ENCODE measurements at places on chromosomes 1 and 21. TPM values are rescaled to one million over a fixed set of nuclear protein-coding genes. Genes with fewer than 3 reads are reported as not detected.

DNA sequence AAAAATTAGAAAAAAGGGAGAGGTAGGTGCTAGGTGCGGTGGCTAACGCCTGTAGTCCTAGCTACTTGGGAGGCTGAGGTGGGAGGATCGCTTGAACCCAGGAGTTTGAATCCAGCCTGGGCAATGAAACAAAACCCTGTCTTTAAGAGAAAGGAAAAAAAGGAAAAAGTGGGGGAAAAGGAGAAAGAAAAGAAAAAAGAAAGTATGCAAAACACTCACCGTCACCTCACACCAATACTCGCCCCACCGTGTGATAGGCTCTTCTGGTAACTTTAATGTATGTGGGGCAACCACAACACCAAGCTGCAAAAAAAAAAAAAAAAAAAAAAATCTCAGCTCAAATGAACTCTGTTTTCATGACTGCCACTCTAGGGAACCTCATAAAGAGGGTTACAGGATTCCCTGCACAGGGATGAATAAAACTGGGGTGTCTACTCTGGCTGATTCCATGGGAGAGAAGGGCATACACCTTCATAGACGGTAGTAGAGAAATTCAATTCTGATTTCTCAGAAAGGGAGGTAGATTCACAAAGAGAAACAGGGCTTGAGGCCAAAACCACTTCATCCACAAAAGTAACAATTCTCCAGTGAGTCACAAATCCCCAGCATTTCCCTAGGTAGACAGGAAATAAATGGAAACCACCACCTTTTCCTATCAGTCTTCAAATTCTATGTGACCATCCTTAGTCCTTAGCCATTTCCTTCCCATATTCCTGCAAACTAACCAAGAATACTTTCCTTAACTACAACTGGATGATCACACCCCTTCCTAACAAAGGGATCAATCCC, 2.5 kb downstream of the MRPL9 start:
- DNase-seq: no peak

LCE3E gene
- not detected for total RNA-seq

SERPINC1 gene
- not detected for total RNA-seq

DNA sequence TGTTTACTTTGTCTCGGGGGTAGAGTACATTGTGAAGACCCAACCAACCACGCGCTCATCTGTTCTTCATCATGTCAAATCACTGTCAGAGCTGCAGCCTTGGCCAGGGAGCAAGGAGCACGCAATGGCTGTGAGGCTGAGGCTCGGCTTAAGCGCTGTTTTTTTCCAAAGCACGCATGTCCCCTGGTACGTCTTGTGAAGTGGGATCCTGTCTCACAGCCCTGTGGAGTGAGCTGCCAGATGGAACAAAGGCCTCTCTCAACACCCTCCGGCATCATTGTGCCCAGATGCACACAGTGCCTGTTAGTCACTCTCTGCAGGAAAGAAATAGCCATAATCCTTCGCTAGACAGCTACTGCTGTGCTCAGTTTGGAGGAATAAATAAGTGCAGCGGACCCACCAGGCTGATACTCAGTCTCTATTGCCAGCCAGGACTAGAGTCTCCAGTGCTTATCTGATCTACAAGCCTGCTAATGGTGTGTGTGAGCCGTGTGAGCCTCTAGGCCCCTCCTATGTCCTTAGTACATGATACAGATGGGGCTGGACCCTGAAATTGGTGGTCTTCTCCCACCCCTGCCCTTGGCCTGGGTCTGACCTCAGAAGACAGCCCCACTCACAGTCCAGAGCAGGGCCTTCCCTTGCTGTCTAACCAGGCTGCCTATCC, 91.3 kb upstream of the COA6 start:
- DNase-seq: no peak

DNA sequence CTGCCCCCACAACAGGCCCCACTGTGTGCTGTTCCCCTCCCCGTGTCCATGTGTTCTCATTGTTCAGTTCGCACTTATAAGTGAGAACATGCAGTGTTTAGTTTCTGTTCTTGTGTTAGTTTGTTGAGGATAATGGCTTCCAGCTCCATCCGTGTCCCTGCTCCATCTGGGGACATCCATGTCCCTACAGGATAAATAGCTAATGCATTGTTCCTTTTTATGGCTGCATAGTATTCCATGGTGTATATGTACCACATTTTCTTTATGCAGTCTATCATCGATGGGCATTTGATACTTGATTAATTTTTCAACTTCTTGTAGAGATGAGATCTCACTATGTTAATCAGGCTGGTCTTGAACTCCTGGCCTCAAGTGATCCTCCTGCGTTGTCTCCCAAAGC, 44.4 kb upstream of the RUNX1 start:
- DNase-seq: no peak

CLCA1 gene
- total RNA-seq: not detected

GRCh38 chr1:101945884-101946283, 50.8 kb downstream of the OLFM3 start:
- no peak for DNase-seq

PTBP2 gene
- 55.6 TPM for total RNA-seq

SRGAP2 gene
- total RNA-seq: 149 TPM

- no peak for DNase-seq
Measured at GRCh38 chr1:224192082-224192788, 9.2 kb downstream of the DEGS1 start.

GRCh38 chr1:85134583-85135391, 66.0 kb downstream of the SYDE2 start:
- no peak for DNase-seq

CACNA1E gene
- 0.04 TPM for total RNA-seq

DNA sequence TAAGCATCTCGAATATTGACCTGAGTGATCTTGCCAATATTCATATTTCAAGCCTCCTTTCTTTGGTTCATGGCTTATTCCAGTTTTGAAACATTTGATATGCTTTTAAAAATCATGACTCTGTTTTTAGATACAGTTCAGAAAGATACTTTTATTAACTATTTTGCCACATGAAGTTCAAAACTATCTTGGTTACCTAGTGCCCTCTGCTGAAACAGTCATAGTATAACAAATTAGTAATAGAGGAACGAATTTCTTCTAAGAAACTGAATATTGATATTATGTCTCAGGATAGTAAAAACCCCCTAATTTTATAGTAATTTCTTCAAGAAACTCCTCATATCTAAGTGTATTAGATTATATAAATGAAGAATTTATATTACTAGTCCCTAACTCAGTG, 52.6 kb upstream of the RC3H1 start:
- DNase-seq: no peak

DNA sequence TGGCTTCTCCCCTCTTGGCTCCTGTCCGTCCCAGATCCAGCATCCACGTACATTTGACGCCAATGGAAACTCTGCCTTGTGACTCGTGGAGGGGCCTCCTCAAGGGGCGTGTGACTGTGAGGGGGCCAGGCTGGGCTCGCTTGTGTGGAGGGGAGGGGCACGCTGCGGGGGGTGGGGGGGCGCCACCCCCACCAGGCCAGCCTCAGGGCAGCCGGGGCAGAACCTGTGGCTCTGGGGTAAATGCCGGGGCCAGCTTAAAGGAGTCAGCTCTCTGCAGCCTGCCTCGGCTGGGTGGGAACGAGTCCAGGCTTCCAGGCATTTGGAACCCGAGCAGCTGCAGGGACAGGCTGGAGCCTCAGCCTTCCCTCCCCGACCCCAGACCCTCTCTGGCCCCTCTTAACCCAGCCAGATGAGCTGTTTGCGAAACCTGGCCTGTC, 94.1 kb downstream of the SIK1 start:
- no peak for DNase-seq

HSD11B1 gene
- total RNA-seq: 6.0 TPM

- no peak for DNase-seq
Measured at GRCh38 chr1:231601824-231602672, 24.5 kb upstream of the DISC1 start.

DNA sequence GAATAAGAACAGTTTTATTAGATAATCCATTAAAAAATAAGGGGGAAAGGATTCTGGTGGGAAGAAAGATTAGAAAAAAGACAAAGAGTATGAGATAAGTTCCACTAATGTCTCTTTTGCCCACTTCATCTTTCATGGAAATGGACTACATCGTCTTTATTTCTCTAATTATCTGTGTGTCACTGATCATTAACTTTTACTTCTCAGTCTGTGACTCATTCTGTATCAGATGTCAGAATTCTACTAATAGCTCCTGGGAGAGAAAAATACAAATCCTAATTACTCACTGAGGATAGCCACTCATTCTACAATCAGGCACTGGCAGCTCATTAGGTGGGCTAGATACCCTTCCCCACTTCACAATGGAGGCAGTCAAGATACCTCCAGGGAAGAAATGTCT, 41.7 kb downstream of the ILDR2 start:
- no peak for DNase-seq

RNF186 gene
- total RNA-seq: not detected

BMP8A gene
- total RNA-seq: 8.3 TPM

GRCh38 chr1:37861151-37861550, 1.8 kb upstream of the MTF1 start:
- DNase-seq: no peak

DNA sequence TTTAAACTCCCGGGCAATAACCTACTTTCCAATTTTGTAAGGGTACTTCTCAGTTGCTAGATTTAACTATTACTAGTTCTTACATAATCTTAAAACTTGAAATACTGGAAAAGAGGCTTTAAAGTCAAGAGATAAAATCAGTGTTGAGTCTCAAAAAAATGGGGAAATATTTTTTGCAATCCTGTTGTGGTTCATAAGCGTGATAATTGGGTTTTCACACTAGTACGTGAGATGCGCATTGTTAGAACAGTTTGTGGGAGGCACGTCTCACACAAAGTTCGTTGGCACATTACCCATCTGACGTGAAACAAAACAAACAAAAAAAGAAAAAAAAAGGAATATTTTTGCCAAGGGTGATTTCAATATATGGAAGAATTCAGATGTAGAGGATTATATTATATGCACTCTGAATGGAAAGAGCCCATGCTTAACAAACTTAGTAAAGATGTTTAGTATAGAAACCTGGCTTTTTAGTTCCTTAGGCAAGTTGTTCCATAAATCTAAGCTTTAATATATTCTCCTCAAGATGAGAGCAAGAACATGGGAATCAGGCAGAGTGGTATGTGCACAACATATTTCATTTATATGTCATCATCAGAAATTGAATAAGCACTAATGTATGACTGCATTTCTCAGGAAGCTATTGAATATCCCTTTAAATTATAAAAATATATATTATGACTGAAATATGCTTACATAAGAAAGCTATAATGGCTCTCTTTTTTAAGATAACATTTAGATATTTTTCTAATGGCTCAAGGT, 73.9 kb upstream of the TNFSF4 start:
- DNase-seq: no peak

GRCh38 chr1:52403566-52404115, 582 bp downstream of the ORC1 start:
- no peak for DNase-seq

DNA sequence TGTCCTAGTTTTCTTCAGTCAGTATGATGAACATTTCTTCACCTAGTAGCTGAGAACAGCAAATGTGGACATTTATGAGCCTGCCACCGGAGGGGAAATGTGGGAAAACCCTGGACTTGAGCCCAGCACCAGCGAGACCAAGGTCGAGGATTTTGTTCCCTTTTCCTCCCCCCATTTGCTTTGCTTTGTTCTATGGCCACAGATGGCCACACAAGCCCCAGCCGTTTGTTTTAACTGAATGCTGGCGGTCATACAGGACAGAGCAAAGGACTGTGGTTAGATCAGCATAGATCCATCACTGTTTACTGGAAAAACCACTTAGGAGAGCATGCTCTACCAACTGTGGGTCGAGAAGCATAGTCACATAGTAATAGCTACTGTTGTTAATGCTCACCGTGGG, 20.9 kb downstream of the SH2D2A start:
- no peak for DNase-seq

SLFNL1 gene
- total RNA-seq: 0.62 TPM

DNA sequence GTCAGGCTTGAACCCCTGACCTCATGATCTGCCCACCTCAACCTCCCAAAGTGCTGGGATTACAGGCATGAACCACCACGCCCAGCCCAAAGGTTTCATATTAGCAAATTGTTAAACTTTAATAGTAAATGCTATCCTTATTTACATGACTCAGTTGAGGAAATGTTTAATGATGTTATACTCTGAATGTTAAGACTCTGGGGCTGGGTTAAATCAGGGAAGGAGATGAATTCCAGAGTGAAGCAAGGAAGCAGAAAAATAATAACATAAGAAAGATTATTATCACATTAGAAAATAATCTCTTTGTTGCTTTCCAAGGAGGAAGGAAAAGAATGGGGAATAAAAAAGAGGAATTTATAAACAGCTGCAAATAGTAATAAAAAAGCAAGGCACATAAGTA, 105.3 kb downstream of the PTGS2 start:
- no peak for DNase-seq

KLHL20 gene
- 33.4 TPM for total RNA-seq

VASH2 gene
- 0.94 TPM for total RNA-seq
